ENCODE measurements at places on chromosomes 7 and 10. TPM values are rescaled to one million over a fixed set of nuclear protein-coding genes. Genes with fewer than 3 reads are reported as not detected.

DNA sequence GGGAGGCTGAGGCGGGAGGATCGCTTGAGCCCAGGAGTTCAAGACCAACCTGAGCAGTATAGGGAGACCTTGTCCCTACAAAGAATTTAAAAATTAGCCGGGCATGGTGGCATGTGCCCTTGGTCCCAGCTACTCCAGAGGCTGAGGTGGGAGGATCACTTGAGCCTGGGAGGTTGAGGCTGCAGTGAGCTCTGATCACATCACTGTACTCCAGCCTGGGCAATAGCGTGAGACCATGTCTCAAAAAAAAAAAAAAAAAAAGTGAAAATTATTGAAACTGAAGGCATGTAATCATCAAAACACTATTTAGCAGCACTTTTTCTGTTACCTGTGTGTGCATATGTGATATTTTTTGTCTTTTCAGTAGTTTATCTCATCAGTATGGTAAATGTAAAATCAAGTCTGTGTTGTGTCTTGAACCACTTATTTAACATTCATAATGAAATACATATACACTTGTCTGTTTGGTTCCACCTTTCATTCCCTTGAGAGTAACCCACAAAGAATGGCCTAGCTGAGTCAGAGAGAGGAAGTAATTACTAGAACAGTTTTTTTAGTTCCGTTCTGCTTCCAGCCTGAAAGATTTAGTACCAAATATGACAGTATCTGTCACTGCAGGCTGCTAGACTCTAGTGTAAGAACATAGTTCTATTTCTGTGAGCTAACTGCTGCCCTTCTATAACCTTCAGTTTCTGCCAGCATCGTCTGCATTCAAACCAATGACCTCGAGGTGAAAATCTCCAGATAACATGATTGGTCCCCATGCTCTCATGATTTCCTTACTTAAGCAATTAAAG lies 68.6 kb downstream of the MMRN2 start:
- DNase-seq, result no peak

GRCh38 chr7:139106959-139107358 lies 2.6 kb downstream of the ZC3HAV1 start:
- DNase-seq, result no peak

The IDI1 gene
- total RNA-seq, result 67.5 TPM

The EBF3 gene
- total RNA-seq, result 18.3 TPM

DNA sequence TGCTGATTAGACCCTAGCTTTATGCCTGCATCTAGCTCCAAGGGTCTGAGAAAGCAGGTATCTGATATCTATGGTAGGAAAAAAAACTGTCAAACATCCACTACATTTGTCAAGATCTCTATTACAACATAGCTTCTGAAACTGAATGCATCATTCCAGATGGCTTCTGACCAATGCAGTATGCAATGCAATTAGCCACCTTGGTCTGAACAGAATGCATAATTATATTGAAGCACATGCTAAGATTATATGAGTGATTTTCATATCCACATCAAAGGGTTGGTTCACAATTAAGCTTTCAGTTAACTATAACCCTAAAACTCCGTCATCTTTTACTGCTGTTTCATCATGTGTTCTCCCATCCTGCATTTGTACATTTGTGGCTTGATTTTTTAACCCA lies 271.4 kb downstream of the POLR1F start:
- DNase-seq, result no peak

DNA sequence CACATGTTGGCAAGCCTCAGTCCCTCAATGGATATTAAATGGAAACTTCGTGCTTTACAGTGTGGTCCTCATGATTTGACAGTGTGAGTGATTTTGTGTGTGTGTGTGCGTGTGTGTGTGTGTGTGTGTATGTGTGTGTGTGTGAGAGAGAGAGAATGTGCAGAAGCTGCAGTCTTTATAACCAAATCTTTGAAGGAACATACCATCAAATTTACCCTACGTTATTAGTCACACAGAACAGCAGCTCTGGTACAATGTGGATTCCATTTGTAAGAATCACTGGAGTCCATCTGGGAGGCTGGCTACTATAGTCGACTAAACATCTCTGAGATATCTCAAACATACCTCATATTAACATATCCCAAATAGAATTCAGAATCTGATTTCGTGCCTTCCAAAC lies 928.0 kb upstream of the POT1 start:
- no peak for DNase-seq

DNA sequence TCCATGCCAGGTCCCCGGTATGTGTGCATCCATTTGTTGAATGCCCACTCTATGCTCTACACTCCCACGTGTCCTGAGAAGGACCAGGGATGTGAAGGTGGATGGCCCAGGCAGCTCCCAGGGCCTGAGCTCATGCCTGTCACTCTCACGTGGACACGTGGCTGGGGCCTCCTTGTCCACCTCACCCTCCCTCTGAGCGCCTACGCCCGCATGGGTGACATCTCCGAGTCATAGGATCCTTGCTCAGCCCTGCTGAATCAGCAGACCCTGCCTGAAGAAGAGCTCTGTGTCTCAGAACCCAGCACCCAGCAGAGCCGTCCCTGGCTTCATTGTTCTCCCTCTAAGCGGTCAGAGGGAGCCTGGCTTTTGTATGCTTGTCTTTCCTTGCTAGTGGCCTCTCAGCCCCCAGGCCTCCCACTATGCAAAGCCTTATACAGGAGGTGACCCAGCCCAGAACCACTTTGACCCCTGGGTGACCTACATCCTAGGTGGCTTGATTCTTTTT lies 107.9 kb upstream of the PPIF start:
- no peak for DNase-seq

- no peak for DNase-seq
Observed at GRCh38 chr7:36535866-36536664, 146.4 kb downstream of the ANLN start.

The HABP2 gene
- total RNA-seq, result not detected

DNA sequence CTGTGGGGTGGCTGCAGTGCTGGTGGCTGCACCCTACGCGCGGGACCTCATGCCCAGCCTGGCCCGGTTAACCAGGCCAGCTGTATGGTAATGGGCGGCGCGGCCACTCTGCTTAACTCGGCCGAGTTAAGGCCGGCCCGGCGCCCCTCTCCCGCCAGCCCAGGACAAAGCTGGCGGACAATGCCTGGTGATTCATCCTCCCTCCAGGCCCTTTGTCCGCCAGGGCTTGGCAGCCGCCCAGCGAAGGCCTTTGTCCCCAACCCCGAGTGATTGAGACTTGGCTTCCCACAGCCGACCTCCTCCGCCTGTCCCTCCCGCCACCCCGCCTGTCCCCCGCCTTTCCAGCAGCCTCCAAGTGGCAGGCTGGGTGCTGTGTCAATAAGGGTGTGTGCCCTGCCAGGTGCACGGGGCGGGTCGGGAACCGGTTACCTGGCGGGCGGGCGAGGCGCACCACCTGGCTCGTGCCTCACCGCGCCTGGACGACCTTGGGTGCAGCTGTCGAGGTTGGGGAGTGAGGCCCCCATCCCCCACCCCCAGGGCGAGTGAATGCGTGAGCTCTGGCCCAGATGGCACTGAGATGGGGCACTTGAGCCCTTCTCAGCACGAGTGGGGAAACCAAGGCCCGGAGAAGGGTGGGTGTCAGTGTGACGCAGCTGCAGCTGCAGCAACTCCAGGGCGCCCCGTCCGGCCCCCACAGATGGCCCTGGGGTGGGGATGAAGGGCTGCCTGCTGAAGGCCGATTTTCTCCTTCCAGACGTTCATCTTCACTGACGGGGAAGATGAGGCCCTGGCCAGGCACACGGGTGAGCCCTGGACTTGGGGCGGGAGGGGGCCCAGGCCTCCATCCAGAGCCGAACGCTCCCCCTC lies 4.6 kb downstream of the LFNG start:
- peak; percentile 64 for DNase-seq

- DNase-seq, result no peak
Observed at GRCh38 chr7:69908454-69908853, 310.2 kb downstream of the AUTS2 start.

DNA sequence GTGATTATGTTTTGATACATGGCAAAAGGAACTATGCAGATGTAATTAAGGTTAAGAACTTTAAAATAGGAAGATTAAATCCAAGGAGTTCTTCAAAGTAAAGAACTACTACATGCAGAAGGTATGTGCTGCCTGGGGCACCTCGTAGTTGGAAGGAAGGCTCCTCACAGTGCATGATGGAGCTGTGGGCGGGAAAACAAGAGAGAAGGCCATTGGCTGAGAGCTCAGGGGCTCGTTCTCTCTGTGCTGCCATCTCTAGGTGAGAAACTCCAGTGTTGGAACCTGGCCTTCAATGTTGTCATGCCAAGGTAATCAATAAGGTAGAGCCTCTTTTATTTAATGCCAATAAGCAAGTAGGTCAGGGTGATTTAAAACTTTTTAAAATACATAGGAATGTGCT lies 391.4 kb upstream of the ETV1 start:
- no peak for DNase-seq

DNA sequence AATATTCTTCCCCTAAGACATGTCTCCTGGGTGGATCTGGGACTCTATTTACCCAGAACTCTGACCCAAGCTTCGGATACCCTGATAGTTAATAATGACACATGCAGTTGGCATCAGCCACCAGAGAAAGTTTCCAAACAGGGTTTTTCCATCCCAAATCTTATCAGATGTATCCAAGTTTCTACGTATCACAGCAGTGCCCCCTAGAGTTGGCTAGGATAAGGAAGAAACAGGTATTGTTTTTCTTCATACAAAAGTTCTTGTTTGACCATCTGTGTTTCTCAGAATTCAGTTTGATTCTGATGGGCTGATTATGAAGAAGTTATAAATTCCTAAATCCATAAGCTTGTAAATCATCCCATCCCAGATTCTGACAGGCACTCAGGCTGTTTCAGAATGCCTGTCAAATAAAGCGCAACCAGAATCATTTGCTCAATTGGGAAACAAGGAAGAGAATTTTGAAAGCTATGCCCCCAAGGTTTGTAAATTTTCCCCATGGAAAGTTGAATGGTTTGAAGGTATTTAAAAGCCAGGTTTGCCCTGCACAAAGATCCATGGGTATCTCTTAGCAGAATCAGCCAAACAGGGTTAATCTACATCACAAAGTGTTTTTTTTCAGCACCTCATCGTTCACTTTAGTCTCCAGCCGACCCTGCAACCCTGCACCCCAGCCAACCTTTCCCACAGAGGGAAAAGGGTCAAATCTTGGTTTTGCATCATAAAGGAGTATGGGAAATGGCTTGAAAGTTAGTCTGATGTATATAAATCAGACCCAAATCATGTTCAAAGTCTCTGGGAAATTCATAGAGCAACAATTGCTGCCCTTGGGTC lies 47.4 kb downstream of the NRAP start:
- no peak for DNase-seq

- DNase-seq, result no peak
Observed at GRCh38 chr7:102888561-102889233, 24.1 kb upstream of the LRRC17 start.

The SPAM1 gene
- not detected for total RNA-seq

- DNase-seq, result no peak
Observed at GRCh38 chr10:33507662-33508425, 173.4 kb upstream of the NRP1 start.

- DNase-seq, result no peak
Observed at GRCh38 chr7:33649476-33650441, 255.6 kb upstream of the BMPER start.

The HDAC9 gene
- total RNA-seq, result 51.5 TPM

- no peak for DNase-seq
Observed at GRCh38 chr10:23362879-23363792, 18.5 kb upstream of the C10orf67 start.

GRCh38 chr7:66840316-66840715 lies 80.7 kb upstream of the TMEM248 start:
- no peak for DNase-seq

- no peak for DNase-seq
Observed at GRCh38 chr10:85262992-85263391, 934.6 kb downstream of the CCSER2 start.

- DNase-seq, result no peak
Observed at GRCh38 chr10:20274571-20274970, 458.3 kb downstream of the PLXDC2 start.

DNA sequence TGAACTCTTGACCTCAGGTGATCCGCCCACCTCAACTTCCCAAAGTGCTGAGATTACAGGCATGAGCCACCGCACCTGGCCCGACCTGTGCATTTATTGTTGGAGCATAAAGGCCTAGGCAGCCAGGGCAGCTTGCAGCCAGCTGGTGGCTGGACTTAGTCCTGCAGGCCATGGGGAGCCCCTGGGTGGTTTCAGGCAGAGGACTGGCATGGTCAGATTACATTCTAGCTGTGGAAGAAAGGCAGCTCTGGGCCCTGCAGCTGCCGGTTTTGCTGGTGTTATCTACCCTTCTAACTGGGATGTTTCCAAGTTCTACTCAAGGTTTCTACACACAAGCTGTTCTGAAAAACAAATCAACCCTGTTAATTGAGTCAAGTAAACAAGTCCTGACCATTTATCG lies 22.7 kb upstream of the MKRN1 start:
- no peak for DNase-seq

DNA sequence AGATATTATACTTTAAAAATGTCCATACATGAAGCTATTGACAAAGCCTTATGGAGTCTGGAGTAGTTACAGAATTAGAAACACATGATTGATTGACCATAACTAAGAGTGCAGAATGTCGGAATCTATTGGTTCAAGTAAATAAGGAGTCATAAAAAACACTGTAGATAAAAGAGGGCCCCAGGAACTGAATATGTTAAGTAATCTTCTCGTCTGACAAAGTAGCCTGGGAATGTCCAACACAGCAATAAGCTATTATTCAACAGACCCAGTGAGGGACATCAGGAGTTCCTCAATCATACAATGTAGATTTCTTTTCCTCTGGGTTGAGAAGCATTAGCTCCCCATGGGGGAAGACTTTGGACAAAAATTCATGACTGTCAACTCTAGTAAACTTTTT lies 782.0 kb downstream of the SUGCT start:
- no peak for DNase-seq

GRCh38 chr7:50406935-50407334 lies 43.2 kb downstream of the FIGNL1 start:
- no peak for DNase-seq

GRCh38 chr10:69486922-69487730 lies 35.9 kb downstream of the TSPAN15 start:
- no peak for DNase-seq

GRCh38 chr10:66228887-66229286 lies 696.9 kb upstream of the LRRTM3 start:
- DNase-seq, result no peak

- DNase-seq, result no peak
Observed at GRCh38 chr7:140003913-140004382, 58.8 kb downstream of the PARP12 start.

DNA sequence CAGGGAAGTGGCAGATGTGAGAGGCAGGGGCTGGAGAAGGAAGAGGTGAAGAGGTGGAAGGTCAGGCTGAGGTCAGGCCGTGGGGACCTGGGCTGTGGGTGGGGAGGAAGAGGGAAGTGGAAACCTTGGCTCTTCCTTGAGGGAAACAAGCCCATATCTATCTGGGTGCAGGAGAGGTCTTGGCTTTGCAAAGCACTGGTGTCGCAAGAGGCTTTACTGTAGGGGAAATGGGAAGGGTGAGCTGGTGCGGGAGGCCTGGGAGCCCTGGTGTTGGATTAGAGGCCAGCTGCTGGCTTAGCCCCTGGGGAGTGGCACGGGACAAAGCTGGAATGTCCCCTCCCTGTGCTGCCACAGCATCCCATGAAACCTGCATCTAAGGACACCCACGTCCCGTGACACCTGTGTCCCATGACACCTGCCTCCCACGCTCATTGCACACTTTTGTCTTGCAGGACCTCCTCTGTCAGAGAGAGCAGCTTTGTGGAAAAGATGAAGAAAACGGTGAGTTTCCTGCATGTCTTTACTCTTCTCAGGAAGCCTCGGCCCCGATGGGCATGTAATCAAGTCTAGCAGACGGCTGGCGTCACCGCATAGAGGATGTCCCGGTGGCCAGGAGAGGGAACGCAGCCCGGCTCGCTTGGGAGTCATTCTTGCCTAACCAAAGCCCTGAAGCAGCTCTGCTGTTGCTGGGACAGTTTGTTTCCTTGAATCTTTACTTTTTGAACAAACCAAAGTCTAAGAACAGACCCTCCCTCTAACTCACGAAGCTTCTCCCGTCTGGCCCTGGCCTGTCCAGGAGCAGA lies 22.2 kb downstream of the TMEM120A start:
- DNase-seq, result no peak
